K562 (cell line): ENCODE measurements at places on chromosomes 6 and 20. TPM values are rescaled to one million over a fixed set of nuclear protein-coding genes. Genes with fewer than 3 reads are reported as not detected.

DNA sequence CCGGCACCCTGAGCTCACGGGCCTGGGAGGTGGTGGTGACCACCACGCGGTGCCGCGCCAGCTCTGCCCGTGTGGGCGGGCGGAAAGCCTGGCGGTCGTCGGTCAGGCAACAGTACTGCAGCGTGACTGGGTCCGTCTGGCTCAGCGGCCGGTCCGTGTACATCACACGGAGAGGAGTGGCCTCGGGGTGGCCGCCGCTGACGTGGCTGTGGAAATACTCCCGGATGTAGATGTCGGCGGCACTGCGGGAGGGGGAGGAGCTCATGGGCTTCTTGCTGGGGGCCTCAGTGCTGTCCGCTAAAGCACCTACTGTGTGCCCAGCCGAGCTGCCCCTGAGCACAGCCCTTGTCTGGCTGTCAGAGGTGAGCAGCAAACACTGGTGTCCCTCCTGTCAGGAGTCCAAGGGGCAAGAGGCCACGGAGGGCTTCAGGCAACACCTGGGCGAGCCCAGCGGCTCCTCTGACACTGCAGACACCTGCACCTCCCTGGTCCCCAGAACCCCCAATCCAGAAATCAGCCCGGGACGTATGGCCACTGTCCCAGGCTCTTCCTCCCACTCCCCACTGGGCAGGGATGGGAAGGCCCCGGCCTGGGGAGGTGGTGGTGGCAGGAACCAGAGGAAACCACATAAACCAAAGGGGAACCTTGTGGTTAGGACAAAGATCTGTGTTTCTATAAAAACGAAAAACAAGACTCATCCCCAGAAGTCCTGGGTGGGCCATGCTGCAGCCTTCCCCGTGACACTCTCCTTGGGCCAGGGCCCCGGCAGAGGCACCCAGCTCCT, 6.5 kb downstream of the HELZ2 start:
- no peaks in the 10 kb centered on the region; the same call in 2 of the 3 replicates for H3K4me1 ChIP-seq
- no peak overlapping the region for H3K4me3 ChIP-seq
- no peak overlapping the region for H3K27ac ChIP-seq
- DNase-seq = no peak

DNA sequence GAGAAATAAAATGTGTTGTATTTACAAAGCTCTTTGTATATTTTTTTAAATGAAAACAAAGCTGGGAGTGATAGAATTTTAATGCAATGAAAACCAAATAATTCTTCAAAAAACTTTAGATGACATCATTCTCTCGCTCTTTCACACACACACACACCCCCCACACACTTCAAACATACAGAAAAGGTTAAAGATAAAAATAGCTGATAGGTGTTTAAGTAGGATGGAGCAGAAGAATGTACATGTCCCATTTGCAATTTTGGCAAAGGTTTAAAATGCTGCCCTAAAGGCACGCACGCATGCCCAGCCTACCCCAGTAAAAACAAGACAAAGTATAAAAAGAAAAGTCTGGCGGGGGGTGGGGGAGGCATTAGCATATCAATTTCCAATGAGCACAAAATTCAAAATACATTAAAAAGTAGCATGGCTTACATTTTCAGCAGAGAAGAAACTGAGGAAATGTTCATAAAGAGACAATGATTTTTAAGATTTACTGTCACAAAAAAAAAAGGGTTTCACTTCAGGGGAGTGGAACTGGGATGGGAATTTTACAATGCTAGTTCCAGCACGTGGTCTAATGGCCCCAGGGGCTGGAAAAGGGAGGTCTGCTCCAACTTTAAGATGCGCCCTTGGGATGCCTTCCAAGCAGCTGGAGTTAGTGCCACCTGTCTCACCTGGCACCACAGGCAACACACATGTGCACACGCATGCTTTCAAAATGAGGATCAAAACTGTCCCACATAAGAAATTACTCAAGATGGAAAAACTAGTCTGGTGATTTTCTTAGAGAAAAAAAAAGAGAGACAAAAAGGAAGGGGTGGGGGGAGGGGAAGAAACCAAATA, 55.1 kb upstream of the NFATC2 start:
- no peak overlapping the region for H3K4me3 ChIP-seq
- H3K27ac ChIP-seq = no peak overlapping the region

GRCh38 chr6:4661391-4661790, 114.8 kb upstream of the CDYL start:
- H3K27ac ChIP-seq = no peak overlapping the region
- H3K4me3 ChIP-seq = no peak overlapping the region
- DNase-seq = no peak
- H3K4me1 ChIP-seq = peaks cover 32% of the 10 kb centered on the region
- H3K36me3 ChIP-seq = no peaks in the 10 kb centered on the region
- H3K27me3 ChIP-seq = no peaks in the 10 kb centered on the region

OR2J1 gene
- polyA plus RNA-seq = not detected in 2 replicates

DNA sequence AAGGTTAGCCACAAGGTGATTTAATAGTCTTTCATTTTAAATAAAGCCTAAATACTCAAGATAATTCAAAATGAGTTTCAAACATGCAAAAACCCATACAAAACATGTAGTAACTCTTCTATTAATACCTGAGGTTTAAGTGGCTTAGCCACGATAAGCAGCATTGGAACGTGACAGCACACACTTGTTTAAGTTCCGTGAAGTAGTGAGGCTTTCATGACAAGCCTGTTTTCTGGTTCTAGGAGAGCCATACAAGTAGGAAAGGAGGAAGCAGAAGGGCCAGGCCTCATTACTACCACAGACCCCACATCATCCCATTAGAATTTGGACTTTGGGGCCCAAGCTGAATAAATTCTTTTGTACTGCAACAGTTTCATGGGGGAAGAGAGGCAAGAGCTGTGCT, 54.3 kb upstream of the PRND start:
- no peaks in the 10 kb centered on the region; the same call in 1 of the 2 replicates for H3K4me1 ChIP-seq
- H3K27me3 ChIP-seq = no peaks in the 10 kb centered on the region
- H3K36me3 ChIP-seq = no peaks in the 10 kb centered on the region
- H3K4me3 ChIP-seq = no peak overlapping the region

DNA sequence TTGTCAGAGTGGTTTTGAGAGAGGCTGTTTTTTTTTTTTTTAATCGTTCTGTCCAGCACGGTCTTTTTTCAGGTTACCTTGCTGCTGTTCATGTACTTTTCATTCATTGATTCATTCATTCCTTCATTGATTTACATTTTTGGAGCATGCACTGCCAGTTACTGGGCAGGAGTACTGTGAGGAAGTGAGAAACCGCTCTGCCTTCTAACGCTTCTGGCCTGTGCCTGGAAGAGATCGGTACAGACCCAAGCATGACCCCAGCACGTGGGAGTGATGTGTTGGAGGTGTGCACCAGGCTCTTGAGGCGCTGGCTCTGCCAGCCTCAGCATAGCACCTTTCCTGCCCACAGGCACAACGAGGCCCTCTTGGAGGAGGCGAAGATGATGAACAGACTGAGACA, 9.1 kb downstream of the RIPK1 start:
- H3K27ac ChIP-seq = no peak overlapping the region
- H3K27me3 ChIP-seq = no peaks in the 10 kb centered on the region
- H3K4me1 ChIP-seq = no peaks in the 10 kb centered on the region
- peaks cover 70% of the 10 kb centered on the region for H3K36me3 ChIP-seq
